ENCODE measurements at places on chromosomes 1 and 21.

DNA sequence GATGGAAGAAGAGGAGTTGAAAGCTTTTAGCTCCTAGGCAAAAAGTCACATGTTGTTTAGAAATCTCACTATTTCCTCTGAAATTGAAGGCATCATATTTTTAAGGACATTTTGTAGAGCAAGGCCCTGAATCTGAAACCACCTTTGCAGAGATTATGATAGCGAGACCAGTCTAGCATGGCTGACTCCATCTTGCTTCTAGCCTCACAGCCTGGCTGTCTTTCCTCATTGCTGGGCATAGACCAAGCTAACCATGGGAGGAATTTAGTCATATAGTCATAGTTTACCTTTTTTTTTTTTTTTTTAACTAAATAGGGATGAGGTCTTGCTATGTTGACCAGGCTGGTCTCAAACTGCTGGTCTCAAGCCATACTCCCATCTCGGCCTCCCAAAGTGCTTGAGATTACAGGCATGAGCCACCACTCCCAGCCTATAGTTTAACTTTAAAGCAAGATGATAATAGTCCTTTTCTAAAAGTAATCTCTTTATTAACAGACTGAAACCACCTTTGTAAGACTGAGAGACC is 42.2 kb upstream of the ZNF326 start:
- DNase-seq, result no peak

GRCh38 chr1:67493148-67493547 is 62.9 kb upstream of the SERBP1 start:
- DNase-seq, result no peak

DNA sequence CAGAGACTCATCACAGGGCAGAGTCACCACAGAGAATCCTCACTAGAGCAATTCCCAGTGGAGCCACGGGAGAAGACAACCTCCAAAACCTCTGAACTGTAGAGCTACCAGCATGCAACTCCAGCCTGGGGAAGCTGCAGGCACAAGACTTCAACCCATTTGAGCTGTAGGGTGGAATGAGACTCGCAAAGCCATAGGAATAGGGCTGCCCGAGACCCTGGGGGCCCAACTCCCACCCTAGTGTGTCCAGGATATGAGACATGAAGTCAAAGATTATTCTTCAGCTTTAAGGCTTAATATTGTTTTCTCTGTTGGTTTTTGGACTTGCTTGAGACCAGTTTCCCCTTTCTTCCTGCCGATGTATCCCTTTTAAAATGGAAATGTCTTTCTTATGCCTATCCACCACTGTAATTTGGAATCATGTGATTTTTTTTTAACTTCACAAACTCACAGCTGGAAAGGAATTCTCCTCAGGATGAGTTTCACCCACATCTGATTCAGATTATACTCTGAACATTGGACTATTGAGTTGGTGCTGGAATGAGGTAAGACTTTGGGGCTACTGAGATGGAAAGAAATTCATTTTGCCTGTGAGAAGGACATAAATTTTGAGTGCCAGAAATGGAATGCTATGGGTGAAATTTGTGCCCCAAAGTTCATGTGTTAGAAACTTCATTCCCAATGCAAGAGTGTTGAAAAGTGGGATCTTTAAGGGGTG is 59.6 kb upstream of the ST6GALNAC5 start:
- no peak for DNase-seq

DNA sequence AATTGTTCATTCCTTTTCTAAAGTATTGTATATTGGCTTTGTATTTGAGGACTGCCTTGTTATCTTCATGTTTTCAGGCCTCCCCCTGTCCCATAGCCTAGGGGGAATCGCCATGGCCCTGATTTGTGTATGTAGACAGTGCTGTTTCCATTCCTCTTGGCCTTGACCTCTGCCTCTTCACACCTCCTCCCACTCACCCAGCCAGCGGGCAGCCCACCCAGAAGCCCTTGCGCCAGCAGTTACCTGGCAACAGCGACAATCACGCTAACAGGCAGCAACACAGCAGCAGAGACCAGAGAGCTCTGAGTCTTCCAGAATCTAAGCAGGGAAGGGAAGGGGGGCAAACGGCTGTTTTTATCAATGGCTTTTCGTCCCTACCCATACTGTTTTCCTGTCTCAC is 50.0 kb upstream of the NPL start:
- no peak for DNase-seq

GRCh38 chr1:226325178-226325577 is 16.2 kb upstream of the LIN9 start:
- no peak for DNase-seq

DNA sequence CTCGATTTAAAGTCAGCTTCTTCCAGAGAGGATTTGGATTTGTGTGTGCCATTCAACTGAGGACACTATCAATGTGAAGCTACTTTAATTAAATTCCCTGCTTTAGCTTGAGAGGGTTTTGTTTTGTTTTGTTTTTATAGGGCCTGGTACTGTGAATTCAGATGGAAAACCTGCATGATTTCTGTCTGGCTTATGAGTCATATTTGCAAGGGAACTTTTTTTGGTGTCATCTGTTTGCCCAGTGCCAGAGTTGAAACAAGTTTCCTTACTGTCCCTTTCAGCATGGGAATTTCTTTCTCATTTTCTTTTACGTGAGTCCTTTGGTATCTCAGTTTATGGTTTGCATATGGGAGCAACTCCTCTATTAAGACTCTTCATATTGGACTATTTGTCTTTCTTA is 194.6 kb downstream of the GREM2 start:
- no peak for DNase-seq

GRCh38 chr1:207745285-207745684 is 6.6 kb upstream of the CD46 start:
- no peak for DNase-seq

DNA sequence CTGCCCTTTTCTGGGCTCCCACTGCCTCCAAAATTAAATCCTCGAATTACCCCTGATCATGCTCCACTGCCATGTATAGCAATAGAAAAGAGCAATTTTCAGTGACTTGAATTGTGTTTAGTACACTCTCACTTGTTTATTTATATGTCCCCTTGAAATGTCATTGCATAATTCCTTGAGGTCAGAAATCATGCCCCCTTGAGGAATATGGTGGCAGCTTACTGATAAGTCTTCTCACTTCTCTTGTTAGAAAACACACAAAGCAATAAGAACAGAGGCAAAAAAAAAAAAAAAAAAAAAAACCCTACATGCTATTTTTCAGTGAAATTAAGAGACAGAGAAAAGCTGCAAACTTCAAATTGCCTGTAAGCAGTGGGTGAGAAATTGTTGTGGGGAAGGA is 37.5 kb downstream of the GPR88 start:
- DNase-seq, result no peak

GRCh38 chr1:54159733-54160316 is 7.0 kb upstream of the CDCP2 start:
- DNase-seq, result no peak

- DNase-seq, result no peak
These were observed 163.0 kb upstream of the KAZN start for GRCh38 chr1:14435368-14436023.

- no peak for DNase-seq
These were observed 108.4 kb downstream of the NEK7 start for GRCh38 chr1:198265073-198265661.

DNA sequence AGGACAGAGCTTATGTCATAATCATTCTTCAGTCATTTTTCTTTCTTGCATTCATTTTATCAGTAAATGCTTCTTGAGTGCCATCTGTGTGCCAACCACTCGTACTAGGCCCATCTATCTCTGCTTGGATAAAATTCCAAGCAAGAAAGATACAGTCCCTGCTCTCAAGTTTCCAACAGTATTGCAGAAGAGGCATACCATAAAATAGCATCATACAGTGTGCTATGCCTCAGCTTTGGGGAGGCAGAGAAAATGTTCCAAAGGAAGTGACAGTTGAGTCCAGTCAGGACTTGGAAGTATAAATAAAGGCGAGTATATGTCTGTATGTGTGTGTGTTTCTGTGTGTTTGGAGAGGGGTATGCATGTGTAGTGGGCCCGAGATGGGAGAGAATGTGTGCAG is 113.4 kb upstream of the HOOK1 start:
- DNase-seq, result no peak

DNA sequence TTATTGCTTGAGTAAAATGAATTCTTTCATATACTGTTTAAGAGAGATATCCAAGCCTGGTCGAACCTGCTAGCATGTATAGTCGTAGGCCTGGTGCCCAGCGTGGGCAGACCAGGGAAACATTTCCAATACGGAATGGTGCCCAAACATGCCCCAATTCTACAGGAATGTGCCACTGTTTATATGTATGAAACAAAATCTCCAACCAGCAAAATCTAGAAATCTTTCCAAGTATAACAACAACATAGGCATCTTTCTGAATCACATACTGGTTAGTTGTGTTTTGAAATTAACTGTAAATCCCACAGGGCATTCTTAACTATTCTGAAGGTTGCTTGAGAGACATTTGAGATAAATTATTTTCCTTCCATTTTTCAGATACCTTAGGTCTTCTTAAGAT is 17.0 kb upstream of the ABCD3 start:
- no peak for DNase-seq

DNA sequence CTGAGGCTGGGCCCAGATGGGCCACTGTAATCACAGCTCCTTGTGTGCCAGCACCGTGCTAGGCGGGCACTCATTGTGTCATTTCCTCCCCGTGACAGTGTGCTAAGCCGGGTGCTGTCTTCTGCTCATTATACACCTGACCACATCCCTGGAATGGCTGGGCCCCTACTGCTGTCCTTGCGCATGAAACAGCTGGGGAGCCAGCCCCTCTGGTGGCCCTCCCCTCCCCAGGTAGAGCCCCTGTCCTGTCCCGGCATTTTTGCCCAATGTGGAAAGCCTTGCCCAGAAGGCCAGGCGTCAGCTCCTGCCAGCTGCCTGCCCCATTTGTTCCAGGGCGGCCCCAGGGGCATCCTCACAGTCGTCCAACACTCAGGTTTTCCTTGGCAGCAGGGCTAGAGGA is 107.4 kb upstream of the CASZ1 start:
- no peak for DNase-seq

- no peak for DNase-seq
These were observed 136.1 kb downstream of the ADGRL2 start for GRCh38 chr1:81936853-81937252.

- DNase-seq, result peak; percentile 71
These were observed 44.1 kb upstream of the ARHGEF16 start for GRCh38 chr1:3410142-3410925.

- DNase-seq, result no peak
These were observed 142.5 kb downstream of the RERE start for GRCh38 chr1:8674912-8675311.

- no peak for DNase-seq
These were observed 33.4 kb downstream of the BACE2 start for GRCh38 chr21:41201385-41201784.

DNA sequence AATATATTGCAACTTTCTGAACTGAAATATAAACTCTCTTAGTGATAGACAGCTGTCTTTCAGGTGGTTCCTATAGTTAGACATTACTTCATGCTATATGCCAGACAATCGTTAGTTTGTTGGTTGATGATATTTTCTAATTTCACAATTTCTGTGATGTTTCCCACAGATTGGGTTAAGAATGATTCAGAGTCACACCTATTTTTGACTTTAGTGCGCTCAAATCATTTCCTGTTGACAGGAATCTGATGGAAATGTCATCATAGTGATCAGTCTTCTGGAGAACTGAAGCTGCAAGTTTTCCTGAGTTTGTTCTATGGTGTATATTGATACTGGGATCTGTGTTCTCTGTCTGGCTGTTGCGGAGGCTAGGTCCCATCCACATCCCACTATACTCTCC is 119.7 kb downstream of the C1orf21 start:
- DNase-seq, result no peak

DNA sequence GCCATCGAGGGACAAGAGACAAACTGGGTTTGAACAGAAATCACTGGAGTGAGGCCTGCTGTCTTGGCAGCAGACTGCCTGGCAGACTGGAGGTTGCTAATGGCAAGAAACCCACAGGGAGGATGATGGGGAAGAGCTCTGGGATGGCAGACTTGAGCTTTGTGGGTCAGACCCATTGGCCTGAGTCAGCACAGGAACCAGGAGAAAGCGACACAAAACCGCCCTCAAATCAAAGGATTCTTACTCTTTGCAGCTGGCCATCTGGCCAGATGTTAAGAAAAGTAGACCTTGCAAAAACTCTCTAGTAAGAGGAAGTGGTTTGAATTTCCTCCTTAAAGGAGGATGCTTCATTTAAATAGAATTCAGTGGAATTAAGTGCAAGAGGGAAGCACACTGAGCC is 195.2 kb upstream of the JUN start:
- no peak for DNase-seq

GRCh38 chr1:208988811-208989222 is 594.7 kb upstream of the CAMK1G start:
- peak; percentile 27 for DNase-seq
